ENCODE measurements at places on chromosomes 5 and 9.

DNA sequence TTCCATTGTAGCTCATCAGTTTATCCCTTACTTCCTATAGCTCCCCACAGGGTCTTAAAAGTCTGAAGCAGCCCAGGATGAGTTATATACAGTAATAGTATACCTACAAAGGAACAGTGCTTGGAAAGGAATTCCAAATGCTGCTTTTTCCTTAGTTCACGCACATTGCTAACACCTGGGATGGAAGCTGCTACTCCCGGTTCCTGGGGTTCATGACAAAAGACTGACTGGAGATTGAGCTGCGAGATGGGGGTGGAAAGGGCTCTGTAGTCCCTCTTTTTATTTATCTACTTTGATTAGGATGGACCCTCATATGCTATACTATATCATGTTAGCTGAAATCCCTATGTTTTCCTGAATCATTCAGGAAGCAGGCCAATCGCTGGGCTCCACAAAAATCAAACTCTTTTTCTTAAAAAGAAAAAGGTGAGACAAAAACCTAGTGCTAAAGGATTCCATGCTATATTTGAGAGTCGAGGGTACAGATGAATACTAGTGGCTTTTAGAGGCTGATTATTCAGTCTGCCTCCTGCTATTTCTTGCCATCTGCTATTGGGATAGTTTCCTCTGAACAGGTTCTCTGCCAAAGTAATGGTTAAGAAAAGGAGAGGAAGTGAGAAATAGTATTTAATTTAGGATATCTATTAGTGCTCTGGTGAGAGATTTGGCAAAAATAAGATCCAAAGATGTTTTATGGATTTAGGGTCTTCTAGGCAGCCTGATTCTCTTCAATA, 81.2 kb downstream of the MRPS27 start:
- no peak for DNase-seq

GRCh38 chr5:61624553-61625136, 292.6 kb downstream of the ZSWIM6 start:
- DNase-seq, result no peak

GRCh38 chr9:15317836-15318235, 10.8 kb upstream of the TTC39B start:
- no peak for DNase-seq

DNA sequence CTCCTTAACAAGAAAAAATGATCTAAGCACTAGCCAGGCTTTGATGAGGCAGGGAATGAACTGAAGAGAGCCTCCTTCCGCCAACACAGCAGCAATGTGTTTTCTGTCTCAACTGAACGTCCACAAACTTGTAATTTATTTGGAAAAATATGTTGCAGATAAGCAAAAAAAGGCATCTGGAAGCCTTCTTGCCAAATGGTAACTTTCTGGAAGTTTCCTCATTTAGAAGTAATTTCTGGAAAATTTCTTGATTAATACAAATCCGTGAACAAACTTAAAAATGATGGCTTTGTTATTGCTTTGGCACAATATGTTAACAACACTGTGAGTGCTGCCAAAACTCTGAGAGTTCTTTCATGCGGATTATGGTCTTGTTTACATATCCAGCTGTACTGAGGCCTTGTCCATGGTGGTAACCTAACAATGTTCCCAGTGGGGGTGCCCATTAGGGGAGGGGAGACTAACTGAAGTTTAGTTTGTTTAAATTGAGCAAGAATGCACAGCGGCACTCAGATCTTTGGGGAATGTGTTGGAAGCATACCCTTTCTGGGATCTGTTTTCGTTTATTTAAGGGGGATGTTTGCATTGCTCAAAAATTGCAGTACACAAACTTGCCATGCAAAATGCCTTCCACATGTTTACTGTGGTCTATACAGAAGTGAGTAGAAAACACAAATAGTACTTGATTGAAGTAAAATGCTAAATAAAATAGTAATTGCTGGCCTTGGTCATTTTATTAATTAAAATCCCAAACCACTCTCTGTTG, 334.7 kb downstream of the NR2F1-AS1 start:
- peak; percentile 12 for DNase-seq

DNA sequence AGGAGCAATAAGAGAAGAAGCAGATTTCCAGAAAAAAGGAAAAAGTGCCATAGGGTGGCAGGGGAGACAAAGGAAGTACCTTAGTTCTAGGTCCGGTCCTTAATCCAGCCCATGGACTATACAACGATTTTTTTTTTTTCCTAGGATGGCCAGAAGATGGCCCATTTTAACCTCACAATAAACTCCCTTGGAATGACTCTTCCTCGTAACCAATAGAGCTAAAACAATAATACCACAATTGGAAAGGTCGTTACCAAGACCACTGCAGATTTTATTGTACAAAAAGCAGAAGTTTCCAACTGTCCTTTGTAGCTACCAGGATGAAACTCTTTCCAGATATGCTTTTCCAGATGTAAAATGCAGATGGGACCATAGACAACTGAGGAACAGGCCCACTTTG, 34.4 kb upstream of the SSBP2 start:
- no peak for DNase-seq

DNA sequence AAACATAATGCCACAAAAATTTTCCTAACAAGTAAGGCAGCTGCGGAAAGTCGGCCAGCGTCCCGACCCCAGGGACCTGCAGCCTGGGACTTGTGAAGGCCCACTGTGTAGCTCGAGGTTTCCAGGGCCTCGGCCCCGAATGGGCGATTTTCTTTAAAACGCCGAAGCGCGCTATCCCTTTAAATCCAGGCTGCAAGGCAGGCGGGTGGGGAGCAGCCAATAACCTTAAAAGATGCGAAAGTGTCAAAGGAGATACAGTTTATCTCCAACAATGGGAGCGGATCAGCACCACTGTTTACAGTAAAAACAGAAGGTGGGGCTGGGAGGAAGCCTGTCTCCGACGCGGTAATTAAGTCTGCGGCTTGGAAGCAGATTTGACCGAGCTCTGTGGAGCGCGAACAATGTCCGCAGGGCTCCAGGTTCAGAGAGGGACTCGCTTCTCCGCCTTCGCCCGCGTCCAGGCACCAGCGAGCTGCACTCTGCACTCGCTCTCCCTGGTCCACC, 1.7 kb upstream of the ZSWIM6 start:
- DNase-seq, result no peak

DNA sequence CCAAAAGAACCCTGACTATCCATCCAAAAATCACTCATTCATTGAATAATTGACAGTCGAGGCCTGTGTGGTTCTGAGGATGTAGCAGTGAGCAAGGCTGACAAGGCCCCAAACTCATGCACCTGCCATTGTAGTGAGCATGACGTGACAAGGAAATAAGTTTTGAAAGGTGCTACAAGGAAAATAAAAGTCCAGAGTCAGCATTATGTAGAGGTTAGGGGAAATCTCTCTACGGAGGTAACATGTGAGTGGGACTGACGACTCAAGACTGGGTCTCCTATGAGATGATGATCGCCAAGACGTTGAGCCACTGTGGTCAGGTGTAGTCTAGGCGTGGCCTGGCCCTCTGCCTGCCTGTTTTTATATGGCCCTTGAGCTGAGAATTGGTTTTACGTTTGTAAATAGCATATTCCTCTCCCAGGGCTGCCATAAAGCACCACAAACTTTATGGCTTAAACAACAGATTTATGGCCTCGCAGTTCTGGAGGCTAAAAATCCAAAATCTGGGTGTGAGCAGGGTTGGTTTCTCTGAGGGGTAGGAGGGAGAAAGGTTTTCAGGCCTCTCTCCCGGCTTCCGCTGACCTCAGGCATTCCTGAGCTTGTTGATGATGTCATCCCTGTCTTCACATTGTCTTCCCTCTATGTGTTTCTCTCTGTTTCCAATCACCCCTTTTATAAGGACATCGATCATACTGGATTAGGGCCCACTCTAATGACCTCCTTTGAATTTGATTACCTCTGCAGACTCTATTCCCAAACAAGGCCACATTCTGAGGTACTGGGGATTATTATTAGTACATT, 206.4 kb upstream of the EGFLAM start:
- DNase-seq, result no peak

GRCh38 chr5:478369-478981, 35.5 kb downstream of the EXOC3 start:
- no peak for DNase-seq

- no peak for DNase-seq
These were observed 78.8 kb downstream of the SEMA6A start for GRCh38 chr5:116495786-116496357.

- DNase-seq, result no peak
These were observed 51.0 kb downstream of the MTAP start for GRCh38 chr9:21853414-21853813.

- no peak for DNase-seq
These were observed 42.0 kb downstream of the TRPM3 start for GRCh38 chr9:71079451-71079850.

GRCh38 chr5:133820507-133820906, 147.9 kb downstream of the C5orf15 start:
- DNase-seq, result no peak

DNA sequence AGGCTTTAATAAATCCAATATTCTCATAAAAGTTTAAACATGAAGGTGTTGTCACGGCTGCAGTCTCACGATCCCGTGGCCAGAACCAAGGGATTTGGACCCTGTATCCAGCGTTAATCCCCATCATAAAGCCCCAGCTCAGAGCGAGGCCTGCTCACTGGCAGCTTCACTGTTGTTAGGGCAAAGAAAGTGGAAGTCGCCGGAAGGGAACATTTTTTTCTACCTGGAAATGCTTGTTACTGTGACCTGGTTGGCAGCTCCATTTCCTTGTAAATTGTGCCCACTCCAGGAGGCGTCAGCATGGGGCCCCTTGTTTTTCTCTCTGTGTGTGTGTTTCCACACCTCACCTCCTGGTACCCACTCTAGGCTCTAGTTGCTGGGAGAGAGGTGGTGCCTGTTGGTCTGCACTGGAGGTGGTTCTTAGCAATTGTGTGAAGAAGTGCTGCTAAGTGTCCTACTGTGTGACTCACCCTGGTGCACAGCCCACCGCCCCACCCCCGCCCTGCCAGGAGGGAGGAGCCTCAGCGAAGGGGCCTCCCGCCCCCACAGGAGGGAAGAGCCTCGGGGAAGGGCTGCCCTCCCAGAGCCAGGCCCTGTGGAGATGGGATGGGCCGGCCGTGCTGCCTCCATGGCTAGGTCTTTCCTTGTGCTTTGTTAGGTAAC, 105.1 kb downstream of the EHMT1 start:
- no peak for DNase-seq

GRCh38 chr5:11760934-11761603, 143.2 kb downstream of the CTNND2 start:
- DNase-seq, result peak; percentile 35

DNA sequence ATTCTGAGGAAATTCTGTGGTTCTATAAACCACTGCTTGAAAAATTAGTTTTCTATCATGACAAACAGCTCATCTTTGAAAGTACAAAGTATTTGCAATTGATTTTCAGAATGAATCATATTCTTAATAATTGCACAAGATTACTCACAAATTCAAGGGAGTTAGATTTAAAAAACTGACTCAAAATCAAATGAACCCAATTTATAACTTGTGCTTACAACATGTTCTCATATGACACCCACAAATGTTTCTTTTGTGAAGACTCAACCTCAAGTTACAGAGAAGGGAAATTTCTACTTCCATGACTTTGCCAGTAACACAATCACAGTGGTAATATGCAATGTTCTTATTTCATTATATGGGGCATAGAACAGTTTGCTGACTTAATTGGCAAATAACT, 272.0 kb upstream of the ACTBL2 start:
- DNase-seq, result no peak

DNA sequence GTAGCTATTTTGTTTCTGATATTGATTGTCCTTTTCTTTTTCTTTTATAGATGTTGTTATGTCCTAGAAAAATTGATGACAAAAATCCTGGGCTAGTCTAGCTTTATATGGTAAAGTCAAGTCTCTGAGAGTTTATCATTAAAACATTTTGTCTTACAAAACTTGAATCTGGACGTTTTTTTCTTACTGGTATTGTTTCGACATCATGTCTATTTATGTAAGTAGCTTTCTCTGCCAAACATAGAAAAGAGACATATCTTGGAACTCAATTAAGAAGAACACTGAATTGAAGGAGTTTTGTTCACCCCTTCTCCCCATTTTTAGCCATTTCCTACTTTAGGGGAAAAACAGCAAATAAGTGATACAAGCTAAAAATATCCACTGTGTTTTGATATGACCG, 151.5 kb downstream of the ISOC1 start:
- DNase-seq, result no peak

DNA sequence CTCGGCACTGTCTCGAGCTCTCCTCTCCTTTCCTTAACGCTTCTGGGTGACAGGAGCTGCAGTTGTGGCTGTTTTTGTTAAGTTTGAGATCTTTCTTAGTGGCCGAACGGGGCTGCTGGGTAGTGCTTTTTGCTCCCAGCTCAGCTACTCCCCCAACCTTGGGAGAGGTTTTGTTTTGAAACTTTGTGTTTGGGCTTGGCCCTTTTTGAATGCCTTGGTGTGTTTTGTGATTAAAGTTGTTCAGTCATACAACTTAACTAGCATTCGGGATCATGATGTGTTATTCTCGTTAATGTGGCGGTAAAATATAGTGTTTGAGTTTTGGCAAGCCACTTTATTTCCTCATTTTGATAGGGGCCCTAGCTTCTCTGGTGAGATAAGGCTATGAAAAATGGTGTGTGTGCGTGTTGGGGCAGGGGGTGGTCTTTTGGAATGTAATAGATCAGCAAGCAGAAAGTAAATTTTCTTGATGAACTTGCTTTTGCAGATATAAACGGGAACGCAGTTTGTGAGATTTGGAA, 1.1 kb downstream of the KDM3B start:
- no peak for DNase-seq

GRCh38 chr5:125914471-125914870, 508.7 kb upstream of the GRAMD2B start:
- no peak for DNase-seq

DNA sequence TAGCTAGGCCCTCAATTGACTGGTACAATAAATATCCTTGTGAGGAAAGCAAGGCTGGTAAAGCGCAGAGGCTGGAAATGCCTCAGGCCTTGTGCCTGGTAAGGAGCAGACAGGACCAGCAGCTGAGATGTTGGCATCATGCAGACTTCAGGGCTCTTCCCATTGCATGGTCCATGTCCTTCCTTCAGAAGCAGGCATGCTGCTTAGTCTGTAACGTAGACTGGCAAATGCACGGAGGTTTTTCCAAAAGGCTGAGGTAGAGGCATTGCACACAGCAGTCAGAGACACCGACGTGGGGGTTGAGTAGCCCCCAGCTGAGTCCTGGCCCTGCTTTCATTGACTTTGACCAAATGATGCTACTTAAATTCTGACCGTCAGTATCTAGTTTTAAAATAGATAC, 87.1 kb downstream of the ADRB2 start:
- DNase-seq, result no peak

DNA sequence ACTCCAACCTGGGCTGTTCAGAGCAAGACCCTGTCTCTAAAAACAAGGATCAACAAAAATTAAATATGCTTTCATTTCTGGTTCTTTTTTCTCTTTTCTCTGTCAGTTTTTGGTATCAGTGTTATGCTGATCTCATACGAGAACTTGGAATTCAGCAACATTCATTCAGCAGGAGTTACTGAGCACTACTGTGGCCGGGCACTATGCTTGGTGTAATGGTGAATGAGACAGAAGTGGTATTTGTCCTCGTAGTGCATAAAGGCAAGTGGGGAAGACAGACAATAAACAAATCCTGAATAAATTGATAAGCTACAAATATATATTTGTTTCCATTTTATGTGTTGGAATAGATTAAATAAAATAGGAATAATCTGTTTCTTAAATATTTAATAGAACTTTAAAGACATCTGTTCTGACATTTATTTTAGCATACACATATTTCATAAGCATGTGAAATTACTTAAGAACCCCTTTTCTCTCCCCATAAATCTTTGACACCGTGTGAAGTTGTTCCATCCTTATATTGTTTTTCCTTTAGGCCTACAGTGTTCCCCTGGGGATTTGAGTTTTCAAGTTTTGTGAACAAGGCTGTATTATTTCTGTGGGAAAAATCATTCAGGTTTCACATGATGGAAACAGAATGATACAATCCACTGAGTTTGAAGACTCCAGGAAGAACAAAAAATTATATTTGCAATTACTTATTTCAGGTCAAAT, 24.6 kb downstream of the UBAP1 start:
- DNase-seq, result no peak
